ENCODE measurements at places on chromosomes 1 and 21. TPM values are rescaled to one million over a fixed set of nuclear protein-coding genes. Genes with fewer than 3 reads are reported as not detected.

Gene UCK2
- 20.9 TPM for total RNA-seq

DNA sequence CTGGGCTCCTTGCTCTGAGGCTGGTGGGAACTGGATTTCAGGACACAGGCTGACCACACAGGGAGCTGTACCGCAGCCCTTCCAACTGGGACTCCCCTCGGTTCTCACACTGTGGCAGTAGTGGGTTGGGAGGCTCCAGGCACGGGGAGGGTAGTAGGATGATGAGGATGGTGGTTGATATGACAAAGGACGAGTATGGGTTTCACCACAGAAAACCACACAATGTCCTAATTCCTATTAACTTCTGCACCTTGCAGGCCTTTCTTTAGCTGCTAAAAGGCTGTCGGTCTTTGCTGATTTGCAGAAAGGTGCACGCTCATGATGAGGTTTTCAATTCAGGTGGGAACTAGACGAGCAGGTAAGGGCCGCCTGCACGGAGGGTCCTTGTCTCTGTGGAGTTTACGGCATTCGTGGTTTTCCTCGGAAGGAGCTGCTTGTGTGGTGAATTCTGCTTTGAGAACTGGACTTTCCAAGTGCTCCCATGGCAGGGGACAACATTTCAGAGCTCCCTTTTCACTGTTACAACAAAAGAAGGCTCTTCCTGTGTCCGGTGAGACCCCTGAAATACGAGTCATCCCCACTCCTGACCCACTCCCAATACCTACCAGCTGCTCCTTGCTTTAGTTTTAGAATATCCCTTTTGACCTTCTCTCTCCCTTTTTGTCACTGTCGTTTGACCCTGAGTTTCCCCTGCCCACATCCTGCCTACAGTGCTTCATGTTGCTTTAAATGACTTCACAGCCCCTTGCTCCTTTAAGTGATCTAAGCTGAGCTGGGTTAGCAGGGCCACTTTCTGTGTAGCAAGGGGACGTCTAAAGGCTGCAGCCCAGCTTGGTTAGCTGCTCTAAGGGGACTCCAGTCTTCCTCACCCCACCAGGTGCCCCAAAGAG, 125.1 kb downstream of the MRPS6 start:
- ATAC-seq, result no peak

- ATAC-seq, result no peak
Measured at GRCh38 chr1:4375812-4376211, 278.6 kb upstream of the AJAP1 start.

DNA sequence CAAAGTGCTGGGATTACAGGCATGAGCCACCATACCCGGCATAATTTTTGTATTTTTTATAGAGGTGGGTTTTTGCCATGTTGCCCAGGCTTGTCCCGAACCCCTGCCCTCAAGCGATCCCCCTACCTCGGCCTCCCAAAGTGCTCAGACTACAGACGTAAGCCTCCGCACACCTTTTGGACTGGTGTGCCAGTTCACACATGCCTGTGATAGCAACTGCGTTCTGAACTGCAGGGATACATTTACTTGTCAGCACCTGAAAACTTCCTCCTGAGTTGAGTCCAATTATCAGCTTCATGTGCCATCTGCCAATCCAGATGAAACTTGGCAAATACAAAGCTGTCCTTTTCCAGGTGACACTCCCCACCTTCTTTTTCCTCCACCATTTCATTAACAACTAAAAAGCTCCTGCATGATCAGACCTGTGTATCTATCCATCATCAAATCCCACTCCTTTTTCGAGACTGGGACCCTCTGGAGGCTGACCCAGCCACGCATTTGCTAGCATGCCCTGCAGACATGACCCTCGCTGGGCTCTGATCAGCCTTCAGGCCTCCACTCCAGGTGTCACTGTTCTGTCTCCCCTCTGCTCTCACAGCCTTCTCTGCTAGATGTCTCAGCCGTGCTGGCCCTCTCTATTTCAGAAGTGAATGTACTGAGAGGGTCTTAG, 2.1 kb upstream of the DEGS1 start:
- no peak for ATAC-seq

DNA sequence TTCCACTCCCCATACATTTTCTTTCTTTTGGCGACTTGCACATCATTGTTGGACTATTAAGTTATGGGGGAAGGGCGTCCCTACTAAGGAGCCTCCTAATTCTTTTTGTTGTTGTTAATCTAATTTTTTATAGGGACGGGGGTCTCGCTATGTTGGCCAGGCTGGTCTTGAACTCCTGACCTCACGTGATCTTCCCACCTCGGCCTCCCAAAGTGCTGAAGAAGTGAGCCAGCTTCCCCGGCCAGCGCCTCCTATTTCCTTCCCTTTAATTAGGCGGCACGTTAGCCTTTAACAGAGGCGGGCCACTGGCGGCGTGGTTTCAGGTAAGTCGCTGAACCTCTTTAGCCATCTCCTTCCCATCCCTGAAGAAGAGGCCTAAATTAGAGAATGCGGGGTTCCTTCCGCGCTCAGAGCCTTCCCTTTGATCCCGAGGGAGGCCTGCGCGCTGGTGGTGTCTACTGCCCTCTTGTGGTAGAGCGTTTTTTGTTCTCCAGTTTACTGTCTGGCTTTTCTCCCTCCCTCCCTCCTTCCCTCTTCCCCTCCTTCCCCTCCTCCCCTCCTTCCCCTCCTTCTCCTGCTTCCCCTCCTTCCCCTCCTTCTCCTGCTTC, 38.1 kb downstream of the TNFRSF9 start:
- ATAC-seq, result peak; percentile 85

Gene PBXIP1
- 278 TPM for total RNA-seq

- no peak for ATAC-seq
Measured at GRCh38 chr1:238005116-238005515, 114.4 kb upstream of the ZP4 start.

GRCh38 chr21:42079008-42079938, 8.2 kb downstream of the UMODL1 start:
- ATAC-seq, result no peak

DNA sequence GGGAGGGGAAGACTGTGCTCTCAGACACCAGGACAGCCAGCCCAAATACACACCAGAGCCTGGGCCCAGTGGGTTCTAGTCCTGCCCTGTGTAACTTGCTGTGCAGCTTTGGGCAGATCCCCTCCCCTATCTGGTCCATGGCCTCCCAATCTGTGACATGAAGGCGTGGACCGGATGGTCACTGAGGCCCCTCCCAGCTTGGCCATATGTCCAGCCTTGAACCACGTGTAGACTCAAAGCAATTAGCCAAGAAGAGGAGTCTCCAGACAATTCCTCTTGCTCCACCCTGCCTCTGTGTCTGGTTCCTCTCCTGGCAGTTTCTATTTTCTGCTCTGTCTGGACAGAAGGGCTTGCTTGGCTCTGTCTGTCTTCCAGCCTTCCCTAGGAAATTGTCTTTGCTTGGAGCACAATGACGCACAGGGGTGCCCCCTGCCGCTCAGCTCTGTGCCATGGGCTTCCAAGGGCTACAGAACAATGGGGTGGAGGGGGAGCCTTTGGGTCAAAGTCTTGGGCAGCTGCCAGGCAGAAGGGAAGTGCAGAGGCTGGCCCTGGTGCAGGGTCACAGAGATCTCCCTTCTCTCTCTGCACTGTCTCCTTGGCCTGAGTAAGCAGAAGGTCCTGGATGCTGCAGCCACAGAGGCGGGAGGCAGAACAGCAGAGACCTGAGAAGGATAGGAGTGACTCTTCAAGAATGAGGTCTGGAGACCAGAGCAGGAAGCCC, 66.1 kb downstream of the TENT5C start:
- ATAC-seq, result peak; percentile 71

DNA sequence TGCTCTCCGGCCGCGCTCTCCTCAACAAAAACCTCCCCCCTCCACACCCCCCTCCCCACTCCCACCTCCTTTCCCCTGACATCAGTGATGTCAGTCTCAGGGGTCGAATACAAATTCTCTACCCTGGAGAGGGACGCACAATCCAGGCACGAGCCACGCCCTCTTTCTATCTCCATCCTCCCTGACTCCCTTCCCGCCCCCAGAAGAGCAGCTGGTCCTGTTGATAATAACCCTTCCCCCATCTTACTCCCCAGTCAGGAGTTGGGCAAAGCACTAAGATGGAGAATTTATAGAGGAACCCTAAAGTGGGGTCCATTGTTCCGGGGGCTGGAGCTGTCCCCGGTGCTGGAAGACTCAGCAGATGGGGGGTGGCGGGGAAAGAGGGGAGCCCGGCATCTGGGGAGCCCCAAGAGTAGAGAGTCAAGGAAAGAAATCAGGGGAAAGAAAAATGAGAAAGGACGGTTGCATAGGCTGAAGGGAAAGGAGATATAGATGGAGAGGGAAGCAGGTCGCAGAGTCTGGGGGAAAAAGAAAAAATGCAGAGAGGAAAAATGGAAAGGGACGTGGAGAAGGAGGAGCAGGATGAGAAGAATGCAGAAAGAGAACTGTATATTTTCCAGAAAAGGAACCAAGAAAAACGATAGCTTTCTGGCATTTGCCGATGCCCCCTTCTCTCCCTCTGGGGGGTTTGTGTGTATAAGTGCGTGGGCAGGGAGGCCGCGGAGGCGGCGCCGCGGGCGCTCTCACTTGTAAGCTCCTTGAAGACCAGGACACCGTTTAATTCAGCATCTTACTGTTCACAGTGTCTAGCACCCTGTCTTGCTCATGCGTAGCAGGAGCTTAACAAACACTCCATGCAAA, at the start of gene CELF3:
Gene CELF3, minus strand, starts transcription at position 33 of the 861 bp plus-strand sequence. CDS start 783 bp downstream, outside the sequence.
- no peak for ATAC-seq

DNA sequence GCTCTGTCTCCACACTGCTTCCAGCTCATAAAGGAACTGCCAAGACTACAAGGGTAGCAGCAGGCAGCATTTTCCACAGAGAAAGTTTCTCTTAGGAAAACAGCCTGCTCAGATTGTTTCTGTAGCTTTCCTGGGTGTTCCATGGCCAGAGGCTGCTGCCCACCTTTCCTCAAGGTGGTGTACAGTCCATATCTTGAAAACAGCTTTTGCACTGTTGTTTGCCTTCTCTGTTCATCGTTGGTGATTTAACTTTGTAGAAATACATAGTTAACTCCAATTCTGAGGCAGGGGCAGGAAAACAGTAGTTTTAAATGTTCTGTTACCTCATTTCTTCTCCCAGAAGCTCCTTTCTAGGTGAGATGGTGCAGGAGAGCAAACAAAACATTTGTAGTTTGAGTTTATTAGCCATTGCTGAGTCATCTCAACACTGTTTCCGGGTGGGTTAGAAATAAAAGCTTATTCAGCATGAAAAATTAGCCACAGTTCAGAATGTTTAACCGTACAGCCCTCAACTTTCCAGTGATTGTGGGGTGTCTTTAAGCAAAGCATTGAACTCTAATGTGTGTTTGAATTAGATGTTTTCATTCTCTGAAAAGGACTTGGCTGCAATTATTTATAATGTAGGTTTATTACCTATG, 41.7 kb downstream of the DIP2A start:
- no peak for ATAC-seq

DNA sequence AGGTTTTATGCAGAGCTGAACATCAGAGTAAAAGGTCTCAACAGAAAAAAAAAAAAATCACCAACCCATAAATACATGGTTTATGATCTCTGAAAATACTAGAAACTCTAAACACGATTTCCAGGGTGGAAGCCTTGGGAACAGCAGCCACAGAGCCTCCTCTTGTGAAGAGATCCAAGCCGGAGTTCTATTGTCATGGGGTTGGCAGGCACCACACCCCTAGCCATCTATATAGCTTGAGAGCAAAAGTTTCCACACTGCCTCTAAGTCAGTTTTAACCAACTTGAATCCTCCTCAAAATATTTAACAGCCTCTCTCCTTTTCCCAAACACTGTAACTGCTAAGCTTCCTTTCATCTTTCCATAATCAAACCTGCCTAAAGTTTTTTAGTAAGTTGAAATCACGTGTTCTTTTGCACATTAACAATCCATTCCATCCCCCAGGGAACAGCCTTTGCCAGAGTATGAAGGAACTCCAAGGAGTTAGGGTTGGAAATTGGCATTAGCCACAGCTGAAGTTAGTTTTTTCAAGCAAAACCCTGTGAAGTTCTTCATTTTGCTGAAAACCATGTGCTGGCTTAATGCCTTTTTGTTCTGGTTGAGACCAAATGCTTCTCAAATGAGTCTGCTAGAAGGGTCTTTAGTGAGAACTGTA, 13.8 kb upstream of the SEC16B start:
- peak; percentile 43 for ATAC-seq

Gene CACNA1S
- not detected for total RNA-seq

- ATAC-seq, result no peak
Measured at GRCh38 chr1:31029026-31029425, 36.5 kb downstream of the PUM1 start.

GRCh38 chr1:158121604-158122254, 59.0 kb upstream of the CD1D start:
- no peak for ATAC-seq

DNA sequence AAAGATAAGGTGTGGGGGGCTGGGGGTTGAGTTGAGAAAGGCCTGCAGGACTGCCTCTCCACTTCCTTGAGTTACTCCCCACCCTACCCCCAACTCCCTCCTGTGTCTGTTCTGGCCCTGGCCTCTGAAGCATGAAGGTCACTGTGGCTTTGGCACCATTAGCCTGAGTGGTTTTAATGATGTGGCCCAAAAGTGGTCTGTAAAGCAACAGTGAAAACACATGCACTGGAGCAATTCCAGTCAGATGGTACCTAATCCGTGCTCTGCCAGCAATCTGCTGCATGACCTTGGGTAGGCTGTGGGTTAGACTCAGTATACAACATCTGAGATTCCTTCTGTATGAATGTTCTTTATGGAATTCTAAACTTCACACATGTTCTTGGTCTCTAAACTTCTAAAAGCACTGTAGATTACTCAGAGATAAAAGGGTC, 86.5 kb upstream of the ATP1A1 start:
- no peak for ATAC-seq

GRCh38 chr1:3067301-3067670, 1.7 kb upstream of the PRDM16 start:
- no peak for ATAC-seq

- no peak for ATAC-seq
Measured at GRCh38 chr1:209736490-209737117, 19.2 kb upstream of the TRAF3IP3 start.

DNA sequence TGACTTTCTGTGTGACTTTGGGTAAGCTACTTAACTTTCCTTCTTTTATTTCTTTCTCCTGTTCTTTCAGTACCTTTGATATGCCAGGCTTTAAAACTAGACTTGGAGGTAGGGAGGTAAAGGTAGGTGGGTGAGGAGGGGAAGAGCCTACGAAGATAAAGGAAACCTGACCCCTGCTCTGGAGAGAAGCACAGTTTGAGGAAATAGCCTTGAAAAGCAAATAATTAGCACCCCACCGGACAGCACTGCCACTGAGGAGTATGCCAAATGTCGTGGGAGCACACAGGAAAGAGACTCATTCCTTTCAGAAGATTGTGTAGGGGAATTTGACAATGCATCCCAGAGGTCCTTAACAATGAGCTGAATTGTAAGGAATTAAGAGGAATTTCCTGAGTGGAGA, 65.2 kb upstream of the SPAG17 start:
- ATAC-seq, result no peak

Gene PRMT2
- 128 TPM for total RNA-seq

- ATAC-seq, result no peak
Measured at GRCh38 chr1:27372022-27372807, 2.4 kb downstream of the FCN3 start.

DNA sequence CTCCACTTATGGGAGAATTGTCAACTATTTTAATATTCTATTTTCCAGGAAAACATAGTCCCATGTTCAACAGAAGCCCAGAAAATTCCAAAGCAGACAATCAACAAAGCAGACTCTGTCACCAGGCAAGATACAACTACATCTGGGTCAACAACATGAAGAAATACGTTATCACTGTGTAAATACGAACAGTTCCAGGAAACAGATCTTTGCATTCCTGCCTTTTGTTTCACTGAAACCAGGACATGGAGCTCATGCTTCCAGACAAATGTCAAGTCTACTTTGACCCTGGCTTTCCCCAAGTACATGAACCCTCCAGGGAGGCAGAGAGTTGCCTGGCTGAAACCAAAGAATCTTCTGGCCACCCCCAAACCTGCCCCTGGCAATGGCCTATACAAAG, 106.7 kb downstream of the SETD4 start:
- no peak for ATAC-seq

- ATAC-seq, result no peak
Measured at GRCh38 chr21:35119501-35120047, 70.5 kb upstream of the RUNX1 start.
